ENCODE measurements at places on chromosomes 7 and 10.

DNA sequence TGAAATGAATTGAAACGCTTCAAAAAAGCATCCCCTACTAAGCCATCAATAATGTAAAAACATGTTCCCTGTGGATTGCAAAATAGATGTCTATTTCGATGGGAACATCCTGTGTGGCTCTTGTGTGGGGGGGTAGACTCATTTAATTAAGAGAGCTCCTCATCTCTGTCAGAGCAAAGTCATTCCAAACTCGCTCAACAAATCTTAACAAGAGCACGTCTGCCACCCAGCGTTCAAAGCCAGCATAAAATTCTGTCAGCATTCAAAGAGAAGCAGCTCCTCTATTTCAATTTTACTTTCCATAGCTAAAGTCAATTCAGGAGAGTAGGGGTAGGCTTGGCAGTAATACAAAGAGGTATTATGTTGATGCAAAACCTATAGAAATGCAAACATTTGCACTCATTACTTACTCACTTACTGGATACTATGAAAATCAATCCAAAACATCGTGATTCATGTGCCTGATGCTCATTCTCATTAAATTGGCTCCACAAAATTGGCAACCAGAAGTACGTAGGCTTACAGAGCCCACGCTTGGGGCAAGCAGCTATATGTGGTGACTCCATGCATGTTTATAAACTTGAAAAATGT, 114.9 kb downstream of the IPMK start:
- peak; percentile 69 for DNase-seq

DNA sequence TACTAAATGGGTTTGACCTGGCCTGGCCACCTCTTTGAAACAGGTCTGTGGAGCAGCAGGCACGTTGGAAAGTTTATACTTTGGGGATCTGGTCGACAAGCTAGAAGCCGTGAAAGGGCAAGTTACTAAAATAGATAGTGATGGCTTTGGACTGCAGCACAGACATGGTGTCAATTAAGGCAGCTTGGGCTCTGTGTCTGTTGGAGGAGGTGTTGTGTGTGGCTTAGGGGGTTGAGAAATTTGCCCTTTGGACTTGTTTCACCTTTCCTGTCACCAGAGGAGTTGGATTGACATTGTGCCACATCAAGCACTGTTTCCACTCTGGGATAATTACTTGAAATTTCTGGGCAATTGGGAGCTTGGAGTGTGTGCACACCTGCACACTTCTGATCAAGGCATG, 251.8 kb upstream of the MKI67 start:
- DNase-seq, result peak; percentile 18

DNA sequence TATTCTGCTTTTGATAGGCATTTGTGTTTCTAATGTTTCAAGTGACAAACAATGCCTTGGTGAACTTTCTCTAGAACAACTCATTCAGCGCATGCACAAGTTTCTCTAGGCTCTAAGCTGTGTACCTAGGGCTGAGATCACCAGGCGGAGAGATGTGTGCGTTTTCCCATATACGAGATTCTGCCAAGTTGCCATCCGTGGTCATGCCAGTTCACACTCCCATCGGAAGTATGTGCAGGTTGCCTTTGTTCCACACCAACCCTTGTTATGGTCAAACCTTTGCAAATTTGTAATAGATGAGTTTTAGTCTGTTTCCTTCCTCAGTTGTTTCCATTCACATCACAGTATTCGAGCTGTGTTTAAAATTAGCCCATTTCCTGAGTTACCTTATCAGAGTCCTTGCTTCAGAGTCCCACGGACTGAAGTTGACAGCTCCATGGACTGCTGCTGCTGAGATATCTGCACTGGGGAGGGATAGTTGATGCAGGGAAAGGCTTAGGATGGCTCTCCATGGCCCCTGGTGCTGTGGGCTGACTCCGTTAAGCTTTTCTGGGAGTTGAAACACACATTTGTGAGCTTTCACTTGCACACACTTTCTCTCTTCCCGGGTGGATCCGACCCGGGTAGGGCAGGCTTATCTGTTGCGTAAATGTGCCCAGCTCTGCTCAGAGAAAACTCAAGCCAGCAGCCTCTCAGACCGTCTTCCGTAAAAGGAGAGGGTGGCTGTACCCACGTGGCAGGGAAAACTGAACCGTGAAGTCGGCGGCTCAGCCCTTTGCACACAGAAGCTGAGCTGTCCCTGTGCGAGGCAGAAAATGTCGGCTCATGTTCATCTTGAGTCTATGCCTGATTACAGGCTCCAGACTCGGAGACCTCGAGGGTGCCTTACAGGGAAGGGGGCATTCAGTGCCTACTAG, 49.4 kb downstream of the HK1 start:
- DNase-seq, result peak; percentile 41

GRCh38 chr10:131635564-131636015, 265.2 kb upstream of the PPP2R2D start:
- no peak for DNase-seq

- DNase-seq, result no peak
Observed at GRCh38 chr7:33072471-33072870, 9.9 kb upstream of the NT5C3A start.

GRCh38 chr10:48459270-48460150, 145.4 kb downstream of the ARHGAP22 start:
- no peak for DNase-seq

- no peak for DNase-seq
Observed at GRCh38 chr10:124252097-124252715, 158.8 kb upstream of the CHST15 start.

GRCh38 chr10:68365611-68366010, 32.9 kb upstream of the PBLD start:
- DNase-seq, result no peak

DNA sequence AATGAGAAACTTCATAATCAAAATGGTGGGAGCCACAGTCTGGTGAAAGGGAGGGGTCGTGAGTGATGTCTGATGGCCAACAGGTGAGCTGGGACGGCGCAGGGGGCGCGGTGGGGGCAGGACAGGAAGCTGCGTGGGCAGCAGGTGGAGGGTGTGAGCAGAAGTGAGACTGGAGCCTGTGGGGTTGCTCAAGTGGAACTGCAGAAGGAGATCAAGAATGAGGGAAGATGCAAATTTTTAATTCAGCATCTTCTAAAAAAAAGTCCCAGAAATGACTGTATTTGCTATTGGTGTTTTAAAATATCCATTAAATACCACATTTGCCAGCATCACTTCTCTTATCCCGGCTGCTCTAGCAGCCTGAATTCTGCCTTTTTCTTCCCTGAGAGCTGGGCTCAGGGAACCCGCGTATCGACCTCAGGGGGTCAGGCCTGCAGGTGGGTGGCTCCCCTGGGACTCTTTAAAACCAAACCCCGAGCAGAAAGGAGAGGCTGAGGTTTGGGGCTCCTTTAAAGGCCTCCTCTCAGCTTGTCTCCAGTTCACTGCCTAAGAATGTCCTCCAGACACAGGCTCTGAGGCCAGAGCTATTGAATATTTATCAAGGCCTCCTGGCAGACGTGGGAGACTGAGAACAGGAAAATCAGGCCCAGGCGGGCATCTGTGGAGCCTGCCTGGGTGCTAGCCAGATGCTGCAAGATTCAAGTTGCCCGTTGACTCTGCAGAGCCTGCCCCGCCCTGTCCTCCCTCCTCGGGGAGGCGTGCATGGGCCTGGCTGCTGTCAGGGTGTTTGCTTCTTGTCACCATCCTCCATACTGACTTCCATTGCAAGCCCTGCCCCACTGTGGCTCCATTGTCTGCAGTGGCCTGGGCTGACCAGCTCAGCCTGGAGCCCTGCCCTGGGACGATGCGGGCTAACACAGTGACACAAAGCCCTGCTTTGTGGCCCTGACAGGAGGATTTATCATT, 53.9 kb downstream of the SYPL1 start:
- peak; percentile 30 for DNase-seq

GRCh38 chr10:117936141-117936540, 110.6 kb downstream of the RAB11FIP2 start:
- no peak for DNase-seq

DNA sequence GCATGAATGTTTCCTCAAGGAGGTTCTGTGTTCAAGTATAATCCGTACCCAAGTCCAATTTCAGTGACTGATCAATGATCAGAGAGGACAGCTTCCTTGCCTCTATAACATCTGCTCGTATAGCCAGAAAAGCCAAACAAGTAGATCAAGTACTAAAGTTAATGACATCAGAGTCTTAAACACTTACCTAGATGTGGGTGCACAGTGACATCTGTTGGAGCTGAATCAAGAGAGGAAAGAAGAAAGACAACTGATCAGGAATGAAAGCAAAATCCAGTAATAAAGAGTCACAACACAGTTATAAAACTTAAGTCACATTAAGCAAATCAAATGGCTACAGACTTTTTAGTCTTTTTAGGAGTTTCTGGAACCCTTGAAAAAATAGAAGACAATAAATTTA, 236.5 kb downstream of the RELN start:
- DNase-seq, result no peak

DNA sequence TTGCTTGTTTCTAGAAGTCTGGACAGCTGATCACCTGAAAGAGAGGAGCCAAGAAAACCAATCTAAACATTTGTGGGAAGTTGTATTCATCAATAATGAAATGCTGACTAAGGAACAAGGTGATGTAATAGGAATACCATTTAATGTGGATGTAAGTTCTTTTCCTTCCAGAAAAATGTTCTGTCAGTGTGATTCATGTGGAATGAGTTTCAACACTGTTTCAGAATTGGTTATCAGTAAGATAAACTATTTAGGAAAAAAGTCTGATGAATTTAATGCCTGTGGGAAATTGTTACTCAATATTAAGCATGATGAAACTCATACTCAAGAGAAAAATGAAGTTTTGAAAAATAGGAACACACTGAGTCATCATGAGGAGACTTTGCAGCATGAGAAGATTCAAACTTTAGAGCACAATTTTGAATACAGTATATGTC, 39.8 kb upstream of the ZNF37A start:
- no peak for DNase-seq

DNA sequence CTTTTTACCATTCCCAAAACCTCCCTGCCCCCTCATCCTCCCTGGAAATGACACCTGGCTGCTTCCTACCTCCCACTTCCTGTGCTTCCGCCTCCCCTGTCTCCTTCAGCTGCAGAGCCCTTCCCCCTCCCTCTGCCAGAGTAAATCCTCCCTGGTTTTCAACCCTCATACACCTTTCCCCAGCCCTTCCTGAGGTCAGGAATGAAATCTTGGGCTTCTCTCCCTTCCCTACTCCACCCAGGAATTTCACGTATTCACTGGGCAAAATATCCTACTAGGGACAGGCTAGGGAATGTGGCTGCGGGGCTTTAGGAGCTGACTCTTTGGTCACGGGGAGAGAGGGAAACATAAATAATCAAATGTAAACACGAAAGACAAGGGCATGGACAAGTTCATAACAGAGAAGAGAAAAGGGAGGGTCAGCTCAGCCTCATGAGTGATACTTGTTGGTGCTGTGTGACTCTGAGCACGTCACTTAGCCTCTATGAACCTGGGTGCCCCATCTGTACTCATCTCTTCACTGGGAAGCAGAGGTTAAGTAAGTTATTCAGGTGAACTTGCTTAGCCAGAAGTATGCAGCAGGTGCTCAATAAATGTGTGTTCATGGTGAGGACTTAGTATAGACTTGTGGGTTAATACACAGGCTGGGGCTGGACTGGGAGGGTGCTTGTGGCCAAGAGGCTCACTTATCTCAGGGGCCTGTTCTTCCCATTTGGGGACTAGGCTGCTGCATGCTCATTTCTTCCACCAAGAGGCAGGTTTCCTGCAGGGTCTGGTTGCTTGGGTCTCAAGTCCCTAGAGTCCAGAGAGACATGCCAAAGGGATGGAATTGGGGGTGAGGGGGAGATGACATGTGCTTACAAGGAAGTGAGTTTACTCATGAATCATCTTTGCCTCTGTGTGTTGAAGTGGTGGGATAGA, 10.0 kb upstream of the DUSP5 start:
- DNase-seq, result no peak

- DNase-seq, result peak; percentile 37
Observed at GRCh38 chr10:80172896-80173295, 32.4 kb downstream of the ANXA11 start.

All from small intestine (tissue), 16 donors.